ENCODE measurements at places on chromosomes 3 and 15.

GRCh38 chr3:187521546-187521945, 148.6 kb downstream of the SST start:
- no peak for DNase-seq

- DNase-seq = no peak
Measured at GRCh38 chr3:185216607-185216958, 37.3 kb downstream of the EHHADH start.

GRCh38 chr15:51401872-51402517, 60.5 kb downstream of the GLDN start:
- peak; percentile 7 for DNase-seq

DNA sequence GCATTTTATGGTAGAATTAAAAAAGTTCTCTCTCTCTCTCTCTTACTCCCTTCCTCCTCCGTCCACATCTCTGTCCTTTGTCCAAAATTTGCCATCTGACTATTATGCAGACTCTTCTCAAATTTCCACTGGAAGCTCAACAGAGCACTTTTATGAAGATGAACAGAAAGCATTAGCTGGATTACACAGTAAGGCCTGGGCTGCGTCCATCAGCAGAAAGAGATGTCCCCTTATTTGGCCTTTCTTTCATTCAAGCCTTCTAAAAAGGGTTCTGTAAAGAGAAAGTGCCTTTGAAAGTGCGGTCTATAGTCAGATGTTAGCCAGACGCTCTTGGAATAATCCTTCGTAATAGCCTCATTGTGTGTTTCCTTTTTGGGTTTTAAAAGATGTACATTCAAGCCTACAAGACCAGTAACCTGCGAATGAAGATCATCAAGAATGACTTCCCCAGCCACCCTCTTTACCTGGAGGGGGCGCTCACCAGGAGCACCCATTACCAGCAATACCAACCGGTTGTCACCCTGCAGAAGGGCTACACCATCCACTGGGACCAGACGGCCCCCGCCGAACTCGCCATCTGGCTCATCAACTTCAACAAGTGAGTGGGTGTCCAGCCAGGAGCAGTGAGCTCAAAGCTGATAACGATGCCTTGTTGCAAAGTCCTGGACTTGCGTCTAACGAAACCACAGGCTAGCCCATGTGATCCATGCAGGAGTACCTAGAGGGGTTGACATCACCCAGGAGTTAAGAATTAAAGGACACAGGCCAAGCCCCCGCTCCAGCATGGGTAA, 53.1 kb downstream of the MESD start:
- no peak for DNase-seq

DNA sequence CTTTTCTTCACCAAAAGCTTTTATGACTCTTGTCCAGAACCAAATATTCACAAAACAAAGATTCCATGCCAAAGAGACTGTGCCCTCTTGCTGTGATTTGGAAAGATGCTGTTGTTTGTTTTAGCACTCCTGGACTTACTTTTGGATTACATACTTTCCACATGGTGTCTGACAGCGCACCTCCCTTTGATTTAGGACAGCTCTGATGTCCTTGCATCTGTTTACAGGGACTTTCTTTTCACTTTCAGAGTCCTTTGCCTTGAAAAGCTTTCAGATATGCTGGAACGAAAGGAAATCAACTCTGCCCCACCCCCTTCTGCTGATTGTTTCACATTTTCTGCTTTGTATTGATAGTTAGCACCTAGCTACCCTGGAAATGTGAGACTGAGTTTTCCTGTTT, 133.0 kb upstream of the NR2E3 start:
- no peak for DNase-seq

DNA sequence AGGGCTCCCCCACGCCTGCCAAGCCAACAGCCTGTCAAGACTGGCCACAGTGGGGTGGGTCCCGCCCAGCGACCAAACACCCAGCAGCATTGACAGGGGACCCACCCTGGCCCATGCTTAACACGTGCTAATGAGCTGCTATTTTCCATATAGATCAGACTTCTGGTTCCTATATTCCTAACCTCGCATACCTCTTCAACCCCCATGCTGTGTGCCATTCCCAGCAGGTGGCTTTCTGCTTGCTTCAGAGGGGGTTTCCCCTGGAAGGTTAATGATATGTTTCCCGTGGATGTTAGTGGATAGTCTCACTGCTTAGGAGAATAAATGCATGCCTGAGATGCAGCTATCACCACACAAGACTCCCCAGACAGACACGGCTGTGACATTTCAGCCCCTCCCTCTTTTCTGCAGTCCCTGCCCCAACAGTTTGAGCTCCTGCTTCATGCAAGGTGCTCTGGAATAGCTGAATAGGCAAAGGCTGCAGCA, 37.9 kb upstream of the MGLL start:
- no peak for DNase-seq

DNA sequence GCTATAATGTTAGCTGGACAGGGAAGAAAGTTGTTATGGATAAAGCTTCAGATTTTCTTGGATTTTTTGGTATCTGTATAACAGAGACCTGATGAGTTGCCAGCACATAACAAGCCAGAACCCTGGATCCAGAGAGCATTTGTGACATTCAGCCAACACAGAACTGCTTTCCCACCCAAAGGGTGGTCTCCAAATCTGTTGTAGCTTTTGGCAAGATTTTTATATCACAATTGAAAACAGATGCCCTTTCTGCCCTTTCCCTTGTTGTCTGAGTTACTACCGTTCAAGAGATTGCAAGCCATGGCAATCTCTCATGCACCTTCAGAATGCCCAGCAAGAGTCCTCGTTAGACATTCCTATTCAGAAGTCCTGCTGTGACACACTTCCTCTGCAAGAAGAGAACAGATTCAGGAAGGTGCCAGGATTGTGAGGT, 107.6 kb upstream of the FGF7 start:
- DNase-seq = no peak

DNA sequence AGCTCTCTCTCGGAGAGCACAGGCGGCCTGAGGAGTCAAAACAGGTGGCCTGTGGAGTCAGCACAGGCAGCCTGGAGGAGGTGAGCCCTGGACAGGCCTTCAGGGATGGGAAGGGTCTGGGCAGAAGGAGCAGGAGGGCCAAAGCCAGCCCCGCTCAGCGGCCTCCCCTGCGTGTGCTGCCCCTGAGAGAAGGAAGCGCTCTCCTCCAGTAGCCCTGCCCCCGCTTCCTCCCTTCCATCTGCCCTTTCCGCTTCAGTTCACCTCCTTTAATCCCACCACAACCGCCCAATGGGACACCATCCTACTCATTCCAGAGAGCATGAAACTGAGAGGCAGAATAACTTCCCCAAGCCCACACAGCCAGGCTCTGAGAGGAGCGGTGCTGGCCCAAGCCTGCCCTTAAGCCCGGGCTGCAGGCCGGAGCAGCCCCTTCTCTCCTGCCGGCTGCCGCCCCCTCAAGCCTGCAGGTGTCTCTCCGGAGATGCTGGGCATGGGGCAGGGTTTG, 3.2 kb upstream of the NR2E3 start:
- DNase-seq = peak; percentile 31

- DNase-seq = no peak
Measured at GRCh38 chr3:45659661-45660566, 29.3 kb upstream of the SACM1L start.

DNA sequence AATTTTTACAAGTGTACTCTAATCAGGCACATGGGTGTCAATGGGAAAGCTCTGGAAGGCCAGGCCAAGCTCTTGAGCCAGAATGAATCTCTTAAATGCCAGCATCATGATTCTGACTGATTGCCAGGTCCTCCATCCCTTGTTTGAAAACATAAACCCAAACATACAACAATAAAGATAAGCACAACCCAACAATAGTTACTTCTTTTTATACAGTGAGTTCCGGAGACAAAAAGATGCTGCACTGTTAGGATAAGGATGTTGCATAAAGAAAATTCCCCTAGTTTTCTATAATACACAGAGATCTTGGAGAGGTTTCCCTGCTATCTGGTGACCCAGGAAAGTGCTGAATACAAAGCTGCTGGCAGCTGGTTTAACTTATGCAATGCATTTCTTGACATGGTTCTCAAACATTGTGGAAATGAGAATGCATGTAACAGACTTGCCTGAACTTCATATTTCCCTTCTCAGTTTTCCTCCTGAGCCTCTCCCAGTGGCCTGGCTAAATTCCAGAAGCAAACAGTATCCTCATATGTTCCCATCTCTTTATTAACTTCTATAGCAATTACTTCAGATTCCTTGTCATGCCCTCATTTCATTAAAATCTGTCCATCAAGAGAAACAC, 180.1 kb upstream of the PRICKLE2 start:
- no peak for DNase-seq

DNA sequence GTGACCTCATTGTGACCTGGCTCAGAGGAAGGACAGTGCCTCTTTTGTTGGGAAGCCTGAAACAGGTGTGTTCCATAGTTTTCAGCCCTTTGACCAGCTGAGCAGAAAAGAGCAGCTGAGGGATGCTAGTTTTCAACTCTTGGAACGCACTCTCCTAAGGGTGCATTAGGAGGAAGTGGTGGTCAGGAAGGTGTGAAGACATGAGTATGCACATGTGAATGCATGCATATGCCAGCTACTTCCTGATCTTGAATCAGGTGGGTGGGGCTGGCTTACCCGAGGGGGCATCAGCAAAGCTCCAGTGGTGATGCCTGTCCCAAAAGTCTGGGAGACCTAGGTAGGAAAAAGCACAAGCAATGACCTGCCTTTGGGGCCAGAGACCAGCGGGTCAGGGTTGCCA, 23.3 kb upstream of the CEMIP start:
- DNase-seq = no peak

DNA sequence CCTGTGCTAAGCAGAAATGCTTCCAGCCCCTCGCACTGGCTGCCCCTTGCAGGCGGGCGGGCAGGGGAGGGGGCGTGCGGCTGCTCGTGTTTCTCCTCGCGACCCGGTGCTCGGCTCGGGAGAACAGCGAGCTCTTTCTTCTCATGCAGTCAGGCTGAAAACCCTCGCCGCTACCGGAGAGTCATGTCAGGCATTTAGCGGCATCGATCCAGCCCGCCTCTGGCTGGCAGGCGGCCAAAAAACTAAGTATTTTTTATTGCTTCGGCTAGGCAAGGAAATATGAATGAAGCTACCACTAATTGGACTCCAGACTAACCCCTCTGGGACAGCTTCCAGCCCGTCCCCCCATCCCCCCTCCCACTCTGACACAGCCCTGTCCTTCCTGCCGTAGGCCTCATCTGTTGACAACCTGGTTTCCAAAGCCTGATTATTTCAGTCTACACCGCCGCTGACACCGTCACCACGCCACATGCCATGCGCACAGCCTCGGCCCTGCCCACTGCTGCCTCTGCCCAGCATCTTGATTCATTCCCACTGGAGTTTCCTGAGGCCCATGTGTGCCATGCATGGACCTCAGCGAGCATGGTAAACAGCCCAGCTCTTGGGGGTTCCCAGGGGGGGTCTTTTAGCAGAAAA, 35.3 kb downstream of the TLE3 start:
- no peak for DNase-seq

- no peak for DNase-seq
Measured at GRCh38 chr3:5194801-5195509, 7.4 kb downstream of the EDEM1 start.

DNA sequence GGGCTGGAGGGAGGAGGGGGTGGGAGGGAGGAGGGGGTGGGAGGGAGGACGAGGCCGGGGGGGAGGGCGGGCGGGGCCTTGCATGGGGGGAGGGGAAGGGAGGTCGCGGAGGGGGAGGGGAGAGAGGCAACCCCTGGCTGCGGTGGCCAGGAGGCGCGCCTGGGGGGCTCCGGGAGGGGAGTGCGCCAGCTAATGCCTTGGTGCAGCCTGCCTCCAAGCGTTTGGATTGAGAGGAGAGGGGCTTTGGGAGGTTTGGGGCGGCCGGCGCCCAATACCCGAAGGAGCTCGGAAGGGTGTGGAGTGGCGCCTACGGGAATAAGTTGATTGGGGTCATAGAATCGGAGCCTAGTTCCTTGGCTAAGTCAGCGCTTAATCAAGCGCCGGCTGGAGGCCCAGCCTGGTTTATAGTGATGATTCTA, 557 bp downstream of the TFG start:
- peak; percentile 42 for DNase-seq

DNA sequence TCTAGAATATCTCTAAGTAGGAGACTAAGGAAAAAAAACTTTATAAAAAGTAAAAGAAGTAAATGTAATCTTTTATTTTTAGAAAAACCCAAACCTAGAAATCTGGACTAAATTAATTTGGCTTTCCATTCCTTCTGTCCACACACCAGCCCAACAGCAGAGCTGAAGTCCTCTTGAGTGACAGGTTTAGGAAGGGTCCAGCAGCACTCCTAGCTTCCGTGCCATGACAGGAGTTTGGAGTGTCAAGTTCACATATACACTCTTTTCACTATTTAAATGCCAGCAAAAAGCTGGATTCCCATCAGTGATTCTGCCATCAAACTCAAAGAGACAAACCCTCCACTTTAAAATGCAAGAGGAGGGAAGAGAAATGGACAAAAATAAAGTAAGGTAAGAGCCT, 13.1 kb downstream of the PROK2 start:
- DNase-seq = no peak

- no peak for DNase-seq
Measured at GRCh38 chr3:169660709-169661360, 2.7 kb downstream of the MECOM start.

DNA sequence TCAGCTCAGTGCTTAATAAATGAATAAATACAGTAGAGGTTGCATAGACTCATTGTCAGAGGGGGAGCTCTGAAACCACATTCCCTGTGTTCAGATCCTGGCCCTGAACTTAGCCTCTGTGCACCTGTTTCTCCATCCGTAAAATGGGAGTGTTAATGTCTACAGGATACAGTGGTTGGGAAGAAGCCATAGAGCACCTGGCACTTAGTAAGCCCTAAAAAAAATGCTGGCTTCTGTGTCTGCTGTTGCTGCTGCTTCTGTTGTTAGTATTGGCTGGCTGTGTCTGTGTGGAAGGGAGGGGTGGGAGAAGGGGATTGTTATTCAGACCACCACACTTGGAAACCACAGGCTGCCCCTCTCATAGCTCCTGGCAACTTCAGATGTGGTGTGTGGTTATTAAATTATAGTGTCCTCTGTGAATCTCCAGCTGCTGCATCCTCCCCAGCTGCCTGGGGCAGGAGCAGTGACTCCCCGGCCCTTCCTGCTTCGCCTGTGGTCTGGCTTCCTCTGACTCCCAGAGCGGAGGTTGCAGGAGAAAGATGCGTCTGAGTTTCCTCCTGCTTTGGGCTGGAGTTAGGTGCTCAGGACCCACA, 31.0 kb downstream of the FGD5 start:
- DNase-seq = no peak

- no peak for DNase-seq
Measured at GRCh38 chr15:75051191-75051608, 27.8 kb downstream of the PPCDC start.

- no peak for DNase-seq
Measured at GRCh38 chr3:134360046-134360445, 14.2 kb downstream of the AMOTL2 start.

DNA sequence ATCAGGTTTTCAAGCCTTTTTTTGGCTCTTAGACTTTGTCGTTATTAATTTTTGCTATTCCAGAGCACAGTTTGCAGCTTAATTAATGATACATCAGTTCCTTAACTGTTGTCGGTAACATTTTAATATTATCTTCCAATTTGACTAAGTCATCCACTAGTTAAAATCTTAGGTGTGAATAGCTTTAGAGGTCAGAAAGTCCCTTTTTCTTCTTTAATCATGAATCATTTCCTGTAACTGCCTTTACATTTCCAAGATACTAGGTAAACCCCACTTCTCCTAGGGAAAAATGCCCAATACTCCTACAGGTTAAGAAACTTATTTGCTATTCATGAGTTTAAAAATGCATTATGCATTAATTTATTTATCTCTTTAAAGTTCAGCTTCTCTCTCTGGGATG, 260.9 kb upstream of the CFAP20DC start:
- DNase-seq = no peak

Data from CMK (cell line).